KBM-7 (cell line): ENCODE measurements at places on chromosomes 3 and 15.

DNA sequence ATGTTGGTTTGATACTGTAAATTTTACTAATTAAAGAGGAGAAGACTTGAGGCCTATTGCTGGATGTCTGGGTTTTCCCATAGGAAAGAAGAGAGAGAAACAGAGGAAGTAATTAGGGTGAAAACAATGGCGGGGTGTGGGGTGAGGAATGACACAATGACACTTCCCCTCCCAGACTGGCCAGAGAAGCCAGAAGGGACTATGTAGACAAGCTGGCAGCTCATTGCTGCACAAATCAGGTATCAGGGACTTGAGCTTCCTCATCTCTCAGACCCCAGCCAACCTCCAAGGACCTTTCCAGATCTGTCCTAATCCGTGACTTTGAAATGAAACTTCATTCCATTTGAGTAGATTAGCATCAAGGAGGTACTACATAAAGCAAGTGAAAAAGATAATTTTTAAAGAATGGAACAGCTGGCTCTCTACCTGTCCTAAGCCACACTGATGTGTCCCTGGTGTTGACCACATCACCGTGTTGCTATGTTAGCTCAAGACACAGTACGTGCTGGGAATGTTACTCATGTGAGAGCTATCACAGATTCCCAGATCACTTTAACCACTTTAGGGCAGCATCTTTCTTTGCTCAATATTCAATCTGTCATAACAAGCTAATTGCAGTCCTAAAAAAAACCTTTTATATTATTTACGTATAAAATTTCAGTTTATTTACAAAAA, 22.2 kb downstream of the TMEM212 start:
- DNase-seq = peak; percentile 18

- DNase-seq = no peak
Observed at GRCh38 chr3:74447221-74447620, 167.2 kb downstream of the CNTN3 start.

DNA sequence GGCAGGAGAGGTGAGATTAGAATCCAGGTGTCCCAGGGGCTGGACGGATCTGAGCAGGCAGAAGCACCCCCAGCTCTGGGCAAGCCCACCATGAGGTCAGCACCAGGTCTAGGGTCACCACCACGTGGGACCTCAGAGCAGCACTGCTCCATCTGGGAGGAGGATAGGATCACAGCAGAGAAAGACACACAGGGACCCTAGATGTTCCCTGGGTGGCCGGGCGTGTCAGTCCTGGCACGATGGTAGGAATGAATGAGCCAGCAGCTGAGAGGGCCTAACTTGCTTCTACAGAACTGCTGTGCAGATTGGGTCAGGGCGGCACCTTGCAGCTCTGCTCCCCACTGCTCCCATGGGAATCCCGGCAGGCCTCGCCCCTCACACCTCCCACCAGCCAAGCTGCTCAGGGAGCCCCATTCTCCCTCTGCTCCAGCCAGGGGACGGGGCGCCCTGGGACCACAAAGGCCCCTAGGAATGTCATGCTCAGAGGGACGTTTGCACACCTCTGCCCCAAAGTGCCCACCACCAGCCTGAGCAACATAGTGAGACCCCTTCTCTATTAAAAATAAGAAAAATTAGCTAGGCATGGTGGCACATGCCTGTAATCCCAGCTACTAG, 66.3 kb downstream of the ZNF445 start:
- no peak for DNase-seq

- DNase-seq = no peak
Observed at GRCh38 chr3:23387286-23387918, 184.3 kb downstream of the UBE2E2 start.

DNA sequence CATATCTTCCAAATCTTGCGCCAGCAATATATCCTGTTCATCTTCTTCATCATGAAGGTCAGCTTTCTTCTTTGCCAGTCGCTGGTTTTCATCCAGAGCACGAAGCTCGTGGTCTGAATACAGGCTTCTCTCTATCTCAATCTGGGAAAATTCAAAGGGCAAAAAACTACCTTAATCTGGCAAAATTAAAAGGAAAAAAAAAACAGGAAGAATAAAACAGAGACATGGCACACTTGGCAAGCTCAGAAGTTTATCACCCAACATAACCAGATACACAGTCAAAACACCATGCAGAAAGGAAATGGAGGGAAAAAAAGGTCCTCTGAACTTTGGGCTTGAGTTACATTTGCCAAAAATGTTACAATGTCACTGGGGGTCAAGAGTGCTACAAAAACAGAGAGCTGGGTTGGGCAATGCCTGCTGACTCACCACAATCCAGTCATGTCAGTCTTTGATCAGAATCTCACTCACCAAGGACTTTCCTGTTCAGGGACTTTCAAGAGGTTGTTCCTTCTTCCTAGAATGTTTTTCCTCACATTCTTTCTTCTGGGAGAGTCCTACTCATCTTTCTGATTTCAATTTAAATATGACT, 1.5 kb downstream of the MRPL46 start:
- DNase-seq = peak; percentile 39

DNA sequence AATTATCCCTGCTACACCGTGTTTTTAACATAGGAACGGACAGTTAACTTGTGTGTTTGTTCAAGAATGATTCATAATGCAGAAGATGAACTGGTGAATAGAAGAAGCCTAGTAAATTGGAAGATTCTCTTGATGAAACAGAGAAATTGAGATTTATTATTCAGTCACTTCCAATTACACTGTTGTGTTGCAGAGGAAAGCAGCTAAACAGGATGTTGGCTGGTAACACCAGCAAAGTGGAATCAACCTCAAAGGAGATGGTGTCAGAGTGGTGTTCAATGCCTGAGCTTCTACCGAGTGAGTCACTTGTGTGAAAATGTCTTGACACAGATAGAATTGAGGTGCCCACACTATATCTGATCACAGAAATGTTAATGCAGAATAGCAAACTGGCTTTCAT, 399.6 kb downstream of the LPP start:
- DNase-seq = no peak

DNA sequence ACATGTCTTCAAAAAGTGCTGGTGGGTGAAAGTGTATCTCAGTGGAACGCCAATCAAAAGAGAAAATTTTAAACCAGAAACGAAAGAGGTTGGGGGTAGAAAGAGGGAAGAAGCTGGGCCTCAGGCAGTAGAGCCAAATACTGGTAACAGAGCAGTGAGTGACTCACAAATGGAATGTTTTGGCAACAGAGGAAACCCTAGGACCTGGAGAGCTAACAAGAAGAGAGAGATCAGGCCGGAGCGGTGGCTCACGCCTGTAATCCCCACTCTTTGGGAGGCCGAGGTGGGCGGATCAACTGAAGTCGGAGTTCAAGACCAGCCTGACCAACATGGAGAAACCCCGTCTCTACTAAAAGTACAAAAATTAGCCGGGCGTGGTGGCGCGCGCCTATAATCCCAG, 450.8 kb upstream of the NAALADL2 start:
- no peak for DNase-seq

DNA sequence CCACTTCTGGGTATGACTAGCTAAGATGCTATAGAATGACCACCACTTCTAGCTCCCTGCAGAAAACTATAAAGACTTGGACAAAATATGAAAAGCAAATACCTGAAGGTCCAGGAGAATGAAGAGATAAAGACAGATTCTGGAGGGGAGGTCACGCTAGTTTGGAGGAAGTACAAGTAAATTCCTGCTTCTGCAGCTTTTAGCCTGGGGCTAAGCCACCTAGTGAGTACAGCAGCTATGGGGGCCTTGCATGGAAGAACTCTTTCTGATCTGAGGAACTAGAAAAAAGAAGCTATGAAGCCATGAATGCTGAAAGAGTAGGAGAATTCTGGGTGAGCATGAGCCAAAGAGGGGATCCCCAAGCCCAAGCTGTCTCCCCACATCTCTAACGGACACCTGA, 29.8 kb downstream of the NRG4 start:
- DNase-seq = no peak

DNA sequence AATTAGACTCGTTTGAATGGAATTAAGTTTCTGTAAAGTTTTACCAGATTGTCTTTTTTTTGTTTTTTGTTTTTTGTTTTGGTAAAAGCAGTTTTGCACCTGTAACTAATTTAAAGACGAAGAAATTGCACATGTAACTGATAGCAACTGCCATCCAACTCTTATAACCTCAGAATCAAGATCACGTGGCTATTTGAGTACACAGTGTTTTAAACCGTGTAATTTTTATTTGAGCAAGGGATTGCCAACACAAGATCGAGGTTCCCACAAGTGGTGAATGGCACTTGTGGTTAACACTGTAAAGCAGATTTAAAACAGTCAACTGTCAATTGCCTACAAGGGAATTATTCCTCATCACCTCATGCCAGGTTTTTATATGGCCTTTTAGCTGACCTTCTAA, 67.3 kb downstream of the PPARG start:
- no peak for DNase-seq

DNA sequence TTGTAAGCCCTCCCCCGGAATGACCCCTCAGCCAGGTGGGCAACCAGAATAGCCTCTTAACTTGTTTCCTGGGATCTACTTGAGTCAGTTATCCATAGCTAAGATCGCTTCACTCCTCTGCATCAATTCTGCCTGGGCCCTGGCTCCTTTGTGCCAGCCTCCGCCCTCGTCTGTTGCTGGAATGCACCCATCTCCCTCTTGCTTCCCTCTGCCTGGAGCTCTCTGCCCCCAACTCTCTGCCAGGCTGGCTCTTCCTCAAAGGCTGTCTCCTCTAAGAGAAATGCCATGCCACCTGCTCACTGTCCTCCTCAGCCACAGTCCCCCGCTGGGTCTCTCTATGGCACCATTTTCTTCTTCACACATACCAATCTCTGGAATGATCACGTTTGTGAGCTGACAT, 240.8 kb downstream of the ADAMTS17 start:
- no peak for DNase-seq

GRCh38 chr3:141941093-141941492, 64.7 kb downstream of the ATP1B3 start:
- DNase-seq = peak; percentile 92

DNA sequence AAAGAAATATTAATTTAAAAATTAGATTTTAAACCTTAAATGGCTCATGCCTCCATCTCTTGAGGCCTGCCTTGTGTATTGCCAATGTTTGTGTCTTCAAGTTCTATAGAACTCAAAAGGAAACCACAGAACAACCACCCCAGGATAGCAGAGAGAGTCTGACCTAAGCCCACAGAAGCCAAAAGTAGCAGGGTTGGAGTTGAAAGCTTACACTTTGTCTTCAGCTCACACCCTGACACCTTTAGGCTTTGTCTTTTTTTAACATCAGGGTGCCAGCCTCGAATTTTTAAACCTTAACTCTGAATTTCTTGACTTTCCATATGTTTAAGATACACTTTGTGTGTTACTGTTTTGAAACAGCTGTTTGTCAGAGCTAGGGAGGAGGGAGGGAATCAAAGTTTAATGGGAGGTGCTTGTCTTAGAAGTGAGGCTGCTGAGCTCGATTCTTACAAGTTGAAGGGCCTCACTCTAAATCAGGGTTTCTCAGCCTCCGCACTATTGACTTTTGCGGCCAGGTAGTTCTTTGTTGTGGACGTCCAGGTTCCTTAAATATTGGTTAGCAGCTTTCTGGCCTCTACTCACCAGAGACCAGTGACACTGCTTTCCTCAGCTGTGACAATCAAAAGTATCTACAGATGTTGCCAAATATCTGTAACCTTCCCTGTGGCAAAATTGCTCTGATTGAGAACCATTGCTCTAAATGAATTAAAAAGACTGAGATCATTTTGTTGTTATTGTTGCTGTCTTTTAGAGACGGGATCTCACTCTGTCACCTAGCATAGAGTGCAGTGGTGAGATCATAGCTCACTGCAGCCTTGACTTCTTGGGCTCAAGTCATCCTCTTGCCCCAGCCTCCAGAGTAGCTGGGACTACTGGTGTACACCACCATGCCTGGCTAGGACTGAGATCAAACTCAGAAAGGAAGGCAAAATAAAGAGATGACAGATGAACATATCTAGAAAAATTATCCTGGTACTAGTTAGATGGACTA, 139.2 kb upstream of the EOMES start:
- DNase-seq = no peak

DNA sequence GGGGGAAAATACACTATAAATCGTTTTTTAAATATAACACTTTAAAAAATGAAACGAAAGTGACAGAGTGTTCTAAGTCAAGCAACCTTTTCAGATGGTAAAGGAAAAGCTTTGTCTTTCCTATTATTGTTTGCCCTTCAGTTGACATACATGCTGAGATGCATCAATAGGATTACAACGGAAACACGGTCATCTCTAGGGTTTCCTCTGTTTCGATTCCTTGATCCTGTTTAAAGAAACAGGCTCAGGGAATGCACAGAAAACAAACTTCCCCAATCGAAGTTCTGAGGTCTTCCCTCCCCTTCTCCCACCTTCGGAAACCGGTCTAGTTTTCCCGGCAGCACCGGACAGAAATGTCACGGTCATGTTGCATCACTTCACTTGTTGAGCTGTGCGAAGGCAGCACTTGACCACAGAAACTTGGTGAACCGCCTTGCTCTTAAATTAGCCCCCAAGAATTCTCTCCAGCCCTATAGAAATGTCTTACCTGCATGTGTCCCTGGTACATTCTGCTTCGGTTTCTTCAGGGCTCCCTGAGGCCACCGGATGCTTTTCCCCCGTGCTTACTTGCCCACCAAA, 556 bp downstream of the PEX5L start:
- DNase-seq = no peak

DNA sequence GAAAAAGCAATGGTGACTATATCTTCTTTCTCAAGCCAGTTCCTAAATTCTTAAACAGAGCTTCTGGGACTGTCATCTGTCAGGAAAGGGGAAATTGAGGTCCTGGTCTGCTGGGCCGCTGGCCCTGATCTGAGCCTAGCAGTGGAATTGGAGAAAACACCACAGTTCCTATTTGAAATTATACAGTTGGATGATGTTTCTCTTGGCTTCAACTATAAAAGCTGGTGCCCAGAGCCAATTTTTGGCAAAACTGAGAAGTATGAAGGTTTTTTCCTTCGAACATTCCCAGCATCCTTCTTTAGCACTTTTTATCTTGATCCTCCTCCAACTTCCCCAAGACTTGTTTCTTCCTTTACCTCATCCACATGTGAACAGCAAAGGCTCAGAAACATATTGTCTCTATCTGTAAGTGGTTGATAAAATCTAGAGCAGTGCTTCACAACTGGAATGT, 83.9 kb downstream of the CD47 start:
- DNase-seq = peak; percentile 35

GRCh38 chr15:33135355-33135781, 59.1 kb downstream of the FMN1 start:
- DNase-seq = no peak

- peak; percentile 62 for DNase-seq
Observed at GRCh38 chr3:48684480-48685143, 1.1 kb downstream of the NCKIPSD start.

DNA sequence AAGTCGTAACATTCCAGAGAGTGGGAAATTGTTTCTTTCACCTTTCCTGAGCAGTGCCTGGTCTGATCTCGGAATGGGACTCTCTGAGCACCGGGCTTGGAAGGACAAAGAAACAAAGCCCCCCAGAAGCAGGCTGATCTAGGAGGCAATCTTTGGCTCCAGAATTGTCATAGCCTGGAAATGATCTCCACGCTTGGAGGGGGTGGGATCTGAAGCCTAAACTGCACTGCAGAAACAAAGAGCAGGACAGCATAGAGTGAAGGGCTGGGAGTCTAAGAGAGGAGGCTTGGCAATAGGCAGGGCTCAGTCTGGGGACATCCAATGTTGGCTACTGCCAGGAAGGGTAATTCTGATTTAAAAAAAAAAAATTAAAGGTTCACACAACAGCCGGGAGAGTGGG, 1.9 kb downstream of the CRABP1 start:
- no peak for DNase-seq
